Stimulated activated CD8-positive, alpha-beta memory T cell treated with anti-CD3 and anti-CD28 coated beads, Interleukin-7, amount 100 ng/mL, for 24 hours (primary cell): ENCODE measurements at places on chromosomes 11 and 22.

DNA sequence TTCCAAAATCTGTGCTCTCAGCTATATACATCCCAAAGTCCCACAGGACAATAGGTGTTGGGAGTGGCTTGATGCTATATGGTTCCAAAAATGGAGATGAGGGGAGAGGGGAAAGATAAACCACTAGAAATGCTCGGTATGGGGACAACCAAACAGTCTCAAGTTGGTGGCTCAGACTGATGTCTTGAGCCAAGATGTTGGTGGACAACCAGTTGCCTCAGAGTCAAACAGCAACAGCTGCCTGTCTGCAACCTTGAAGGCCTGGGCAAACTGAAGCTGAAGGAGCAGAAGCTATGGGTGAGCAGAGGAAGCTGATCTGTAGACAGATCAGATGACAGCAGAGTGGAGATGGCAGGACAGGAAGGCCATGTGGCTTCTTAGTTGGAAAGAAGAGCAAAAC is 4.0 kb downstream of the RRP8 start:
- no peak for DNase-seq

- DNase-seq: no peak
These were observed 10.5 kb downstream of the SCN4B start for GRCh38 chr11:118142081-118142480.

GRCh38 chr11:11227296-11228085 is 125.6 kb downstream of the CSNK2A3 start:
- DNase-seq: no peak

- no peak for DNase-seq
These were observed 860.4 kb downstream of the OPCML start for GRCh38 chr11:132671851-132672370.
